ENCODE measurements at places on chromosomes 12 and 14.
A peak's percentile ranks its signal among the peaks of the same experiment; 100 is the strongest.

- DNase-seq = no peak
These were observed 21.1 kb upstream of the LGALS3 start for GRCh38 chr14:55107766-55108554.

- DNase-seq = no peak
These were observed 903.4 kb upstream of the FOXG1 start for GRCh38 chr14:27863166-27863565.

- DNase-seq = no peak
These were observed 9.0 kb upstream of the GPR135 start for GRCh38 chr14:59474172-59474571.

GRCh38 chr14:53017837-53018236, 67.0 kb upstream of the FERMT2 start:
- no peak for DNase-seq

DNA sequence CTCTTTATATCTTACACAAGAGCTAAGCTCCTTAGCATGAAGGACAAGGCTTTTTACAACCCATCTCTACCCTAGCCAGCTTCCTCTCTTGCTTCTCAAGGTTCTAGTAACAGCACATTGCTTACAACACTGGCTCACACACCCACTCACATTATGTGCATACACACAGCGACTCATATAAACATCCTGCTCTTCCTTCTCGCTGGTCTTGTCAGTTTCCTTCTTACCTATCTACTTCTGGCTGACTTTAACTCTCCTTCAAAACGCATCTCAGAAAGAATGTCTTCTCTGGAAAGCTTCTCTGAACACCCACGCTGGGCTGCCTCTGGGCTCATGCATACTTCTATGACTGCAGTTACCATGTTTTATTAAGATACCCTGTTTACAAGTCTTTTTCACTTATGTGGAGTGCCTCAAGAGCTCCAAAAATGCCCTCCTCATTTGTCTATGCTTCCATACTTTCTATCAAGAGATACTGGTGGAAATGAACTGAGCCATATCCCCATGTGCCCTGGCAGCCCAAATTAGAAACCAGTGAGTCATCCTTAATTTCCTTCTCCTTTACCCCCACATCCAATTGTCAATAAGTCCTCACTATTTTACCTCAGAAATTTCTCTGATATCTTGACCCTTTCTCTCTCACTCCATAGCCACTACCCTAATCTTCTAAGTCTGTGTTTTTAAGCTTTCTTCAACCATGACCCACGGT, 126.9 kb upstream of the KRAS start:
- peak; percentile 70 for DNase-seq

GRCh38 chr12:2550561-2551411, 244.0 kb upstream of the FKBP4 start:
- DNase-seq = no peak

DNA sequence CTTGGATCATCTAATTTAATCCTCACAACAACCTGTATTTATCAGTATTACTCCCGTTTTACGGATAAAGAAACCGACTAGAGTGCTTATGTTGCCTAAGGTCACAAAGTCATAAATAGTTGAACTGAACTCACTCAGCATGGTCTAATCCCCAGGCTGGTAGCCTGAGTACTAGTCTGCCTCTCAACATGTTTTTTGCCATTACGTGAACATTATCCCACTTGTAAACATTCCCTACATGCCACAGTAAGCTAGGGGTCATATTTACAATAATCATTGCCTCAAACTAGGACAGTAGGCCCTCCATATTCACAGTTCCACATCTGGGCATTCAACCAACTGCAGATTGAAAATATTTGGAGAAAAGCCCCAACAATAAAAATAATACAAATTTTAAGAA, 12.1 kb downstream of the SNRPF start:
- no peak for DNase-seq

- DNase-seq = no peak
These were observed 856 bp upstream of the EIF4B start for GRCh38 chr12:53005215-53005985.

GRCh38 chr12:66244446-66244845, 55.4 kb downstream of the IRAK3 start:
- no peak for DNase-seq

DNA sequence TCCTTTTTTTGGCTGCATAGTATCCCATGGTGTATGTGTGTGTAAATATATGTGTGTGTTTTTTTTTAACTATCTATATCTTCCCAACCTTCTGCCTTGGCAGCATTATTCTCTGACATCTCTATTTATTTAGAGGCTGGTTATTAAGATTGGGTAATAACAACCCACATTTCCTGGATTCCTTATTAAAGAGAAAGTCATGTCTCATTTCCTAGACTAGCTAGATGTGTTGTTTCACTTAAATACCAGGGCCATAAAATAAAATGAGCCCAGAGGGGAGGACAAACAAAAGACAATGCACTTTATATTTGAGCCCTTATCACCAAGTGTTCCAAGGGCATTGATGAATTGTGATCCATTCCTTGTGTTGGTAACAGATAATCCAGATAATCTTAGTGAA, 169.1 kb downstream of the SLC5A8 start:
- no peak for DNase-seq

- DNase-seq = no peak
These were observed 47.6 kb downstream of the TRAF3 start for GRCh38 chr14:102824832-102825231.

DNA sequence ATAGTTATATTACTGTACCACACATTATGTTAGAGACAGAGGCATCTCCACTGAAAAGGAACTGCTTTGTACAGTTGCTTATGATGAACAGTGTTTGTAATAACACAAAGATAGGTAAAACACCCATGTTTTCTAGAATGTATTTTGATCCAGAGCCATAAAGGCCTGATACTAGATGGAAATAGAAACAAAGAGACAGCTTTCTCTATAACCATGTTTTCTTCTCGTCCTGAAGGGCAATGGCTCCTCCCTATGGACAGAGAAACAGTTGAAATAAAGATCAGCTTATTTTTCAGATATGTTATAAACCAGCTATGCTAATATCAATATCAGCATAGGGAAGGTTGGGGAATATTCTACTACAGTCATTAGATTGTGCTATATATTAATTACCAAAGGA, 109.2 kb downstream of the ATXN7L3B start:
- DNase-seq = no peak

DNA sequence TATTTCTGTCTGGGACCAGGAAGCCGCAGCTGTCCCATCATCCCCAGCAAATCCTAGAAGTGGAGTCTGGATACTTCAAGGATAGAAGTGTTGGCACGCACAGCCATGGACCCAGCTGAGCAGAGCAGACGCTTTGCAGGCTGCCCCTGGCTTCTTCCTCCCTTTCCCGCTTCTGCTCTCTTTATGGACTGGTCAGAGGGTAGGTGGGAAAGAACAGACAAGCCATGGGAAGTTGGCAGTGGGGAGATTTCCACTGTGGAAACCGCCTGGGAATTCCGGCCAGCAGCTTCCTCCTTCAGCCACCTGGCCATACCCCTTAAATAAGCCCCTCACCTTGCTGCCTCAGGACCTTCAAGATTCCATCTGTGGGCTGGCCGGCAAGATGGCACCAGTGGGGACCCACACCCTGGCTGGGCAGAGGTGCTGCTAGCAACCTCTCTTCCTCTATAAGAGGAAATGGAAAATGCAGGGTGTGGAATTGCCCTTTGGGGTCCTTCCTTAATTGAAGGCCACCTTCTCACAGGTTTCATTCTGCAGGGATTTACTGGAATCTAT, 20.6 kb downstream of the OTUB2 start:
- no peak for DNase-seq

- no peak for DNase-seq
These were observed 741 bp downstream of the PROX2 start for GRCh38 chr14:74875204-74875603.

- DNase-seq = no peak
These were observed 23.9 kb downstream of the LRTM2 start for GRCh38 chr12:1844223-1844622.

- DNase-seq = no peak
These were observed 7.7 kb downstream of the AHNAK2 start for GRCh38 chr14:104970231-104971068.

DNA sequence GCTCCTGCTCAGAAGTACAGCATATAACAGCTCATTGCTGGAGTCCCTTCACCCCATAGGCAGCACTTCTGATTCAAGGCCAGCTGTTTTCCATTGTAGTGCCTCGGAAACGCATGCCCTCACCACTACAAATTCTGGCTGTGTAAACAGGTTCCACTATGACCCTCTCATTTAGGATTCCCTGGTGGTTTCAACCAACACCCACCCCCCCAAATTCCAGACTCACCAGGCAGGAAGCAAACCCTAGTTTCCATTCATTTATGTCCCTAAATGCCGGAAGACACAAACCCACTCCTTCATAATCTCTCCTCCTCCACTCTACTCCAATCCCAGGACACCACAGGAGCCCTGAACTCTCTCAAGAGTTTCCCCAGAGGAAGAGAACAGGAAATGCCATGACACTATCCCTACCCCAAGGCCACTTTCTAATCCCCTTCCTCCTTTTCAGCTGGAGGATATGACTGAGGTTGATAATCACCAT, 75.9 kb upstream of the TMPO start:
- no peak for DNase-seq

DNA sequence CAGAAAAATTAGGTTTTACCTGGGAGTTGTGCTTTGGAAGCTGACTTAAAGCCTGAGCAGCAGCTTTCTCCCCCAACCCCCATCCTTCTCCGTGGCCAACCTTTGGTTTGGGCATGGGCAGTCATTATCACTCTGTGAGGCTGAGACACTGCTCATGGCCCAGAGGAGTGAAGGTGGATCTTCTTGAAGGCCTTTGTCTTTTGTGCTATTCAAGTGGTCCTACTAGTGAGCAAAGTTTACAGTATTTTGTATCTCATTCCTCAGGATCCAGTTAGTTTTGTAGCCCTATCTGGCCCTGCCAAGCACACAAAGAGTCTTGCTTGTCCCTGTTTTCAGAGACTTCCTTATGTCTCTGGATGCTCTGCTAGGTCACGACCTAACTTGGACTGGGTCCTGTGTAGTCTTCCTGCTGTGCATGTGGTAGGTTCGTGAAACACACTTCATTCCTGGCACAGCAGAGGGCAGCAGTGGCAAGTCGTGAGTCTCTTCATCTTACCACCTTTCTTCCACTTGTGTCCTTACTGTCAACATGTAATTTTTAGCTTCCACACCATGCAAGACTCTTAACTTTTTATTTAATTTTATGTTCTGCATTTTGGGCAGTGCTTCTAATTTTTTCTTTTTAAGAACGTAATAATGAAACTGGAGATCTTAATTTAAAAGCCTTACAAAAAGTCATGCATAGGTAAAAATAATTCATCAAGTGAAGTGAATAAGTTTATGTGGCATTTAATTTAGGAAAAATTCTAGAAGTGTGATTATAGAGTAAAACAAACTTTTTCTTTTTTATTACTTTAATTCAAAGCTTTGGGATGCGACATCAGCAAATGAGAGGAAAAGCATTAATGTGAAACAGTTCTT, 53.7 kb downstream of the APAF1 start:
- no peak for DNase-seq

GRCh38 chr14:90815822-90816662, at the start of gene TTC7B:
TTC7B (minus strand) TSS chr14:90816430; CDS start chr14:90816295, 135 bp downstream.
- DNase-seq = no peak

GRCh38 chr12:89525824-89526770, at the start of gene POC1B:
POC1B (minus strand) TSS chr12:89526047; CDS start chr12:89525895, 152 bp downstream.
- DNase-seq = peak; percentile 71

GRCh38 chr12:109500406-109501185, 23.2 kb downstream of the UBE3B start:
- no peak for DNase-seq

DNA sequence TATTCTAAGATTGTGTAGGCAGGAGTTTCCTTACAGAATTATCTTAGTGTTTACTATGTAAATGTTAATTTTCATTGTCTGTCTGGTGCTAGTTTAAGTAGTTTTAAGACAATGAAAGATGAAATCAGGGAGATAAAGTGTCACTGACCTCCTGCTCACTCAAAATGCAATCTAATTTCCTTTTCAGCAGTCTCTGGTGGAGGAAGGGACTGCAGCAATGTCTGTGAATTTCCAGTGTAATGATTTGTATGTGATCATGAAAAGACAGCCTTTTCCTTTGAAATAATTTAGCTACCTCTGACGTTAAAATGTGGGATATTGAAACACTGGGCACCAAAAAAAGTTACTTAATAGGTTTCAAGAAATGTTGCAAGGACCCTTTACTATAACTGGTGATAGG, 779.7 kb upstream of the FLRT2 start:
- no peak for DNase-seq

GRCh38 chr12:55467836-55468235, 2.1 kb downstream of the OR6C70 start:
- no peak for DNase-seq

DNA sequence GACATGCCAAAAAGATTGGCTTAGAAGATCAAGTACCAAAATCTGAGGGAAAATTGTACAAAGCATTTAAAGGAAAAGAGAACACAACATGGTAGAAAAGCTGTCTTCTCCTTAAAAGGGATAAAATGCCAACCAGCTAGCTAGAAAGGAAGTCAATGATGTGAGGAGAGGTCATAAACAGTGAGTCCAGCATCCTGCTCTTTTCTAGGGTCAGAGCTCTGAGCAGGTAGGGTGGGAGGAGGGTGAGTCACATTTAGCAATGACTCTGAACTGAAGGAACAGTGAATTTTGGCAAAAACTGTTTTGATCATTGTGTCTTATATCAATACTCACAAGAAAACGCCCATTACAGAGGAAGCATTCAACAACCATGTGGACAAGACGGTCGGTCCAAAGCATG, 322.3 kb downstream of the DAD1 start:
- no peak for DNase-seq

- no peak for DNase-seq
These were observed 31.8 kb downstream of the PKP2 start for GRCh38 chr12:32864731-32865130.

DNA sequence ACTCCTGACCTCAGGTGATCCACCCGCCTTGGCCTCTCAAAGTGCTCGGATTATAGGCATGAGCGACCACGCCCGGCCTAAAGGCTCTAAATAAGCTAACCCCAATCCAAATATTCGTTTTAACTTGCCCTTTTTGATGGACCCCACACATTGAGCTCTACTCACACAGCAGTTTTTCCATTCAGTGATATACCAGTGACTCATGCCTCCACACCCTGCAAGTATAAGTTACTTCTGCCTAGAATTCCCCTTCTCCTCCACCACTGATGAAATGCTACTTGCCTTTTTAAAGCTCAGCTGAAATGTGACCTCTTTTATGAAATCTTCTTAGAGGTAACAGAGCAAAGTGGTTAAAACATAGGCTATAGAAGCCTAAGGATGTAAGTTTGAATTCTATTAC, 68.8 kb downstream of the EXOC5 start:
- no peak for DNase-seq

DNA sequence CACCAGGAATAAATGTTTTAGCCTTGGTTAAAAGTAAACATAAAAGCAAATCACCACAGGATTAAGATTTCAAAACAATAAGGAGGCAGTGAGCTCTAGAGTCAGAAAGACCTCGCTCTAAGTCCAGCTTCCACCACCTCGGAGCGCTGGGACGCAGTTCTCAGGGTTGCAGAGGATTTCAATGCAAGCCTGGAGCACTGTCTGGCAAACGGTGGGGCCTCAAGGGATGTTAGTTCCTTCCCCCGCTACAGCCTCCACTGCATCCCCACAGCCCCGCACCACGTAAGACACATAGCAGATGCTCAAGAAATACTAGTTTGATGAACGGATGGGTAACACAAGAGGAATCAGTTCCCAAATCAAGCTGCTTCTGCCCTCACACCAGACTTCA, 39.3 kb upstream of the TMCC3 start:
- DNase-seq = no peak

All from stimulated activated naive CD4-positive, alpha-beta T cell (primary cell).